ENCODE measurements at places on chromosomes 16 and 17.

DNA sequence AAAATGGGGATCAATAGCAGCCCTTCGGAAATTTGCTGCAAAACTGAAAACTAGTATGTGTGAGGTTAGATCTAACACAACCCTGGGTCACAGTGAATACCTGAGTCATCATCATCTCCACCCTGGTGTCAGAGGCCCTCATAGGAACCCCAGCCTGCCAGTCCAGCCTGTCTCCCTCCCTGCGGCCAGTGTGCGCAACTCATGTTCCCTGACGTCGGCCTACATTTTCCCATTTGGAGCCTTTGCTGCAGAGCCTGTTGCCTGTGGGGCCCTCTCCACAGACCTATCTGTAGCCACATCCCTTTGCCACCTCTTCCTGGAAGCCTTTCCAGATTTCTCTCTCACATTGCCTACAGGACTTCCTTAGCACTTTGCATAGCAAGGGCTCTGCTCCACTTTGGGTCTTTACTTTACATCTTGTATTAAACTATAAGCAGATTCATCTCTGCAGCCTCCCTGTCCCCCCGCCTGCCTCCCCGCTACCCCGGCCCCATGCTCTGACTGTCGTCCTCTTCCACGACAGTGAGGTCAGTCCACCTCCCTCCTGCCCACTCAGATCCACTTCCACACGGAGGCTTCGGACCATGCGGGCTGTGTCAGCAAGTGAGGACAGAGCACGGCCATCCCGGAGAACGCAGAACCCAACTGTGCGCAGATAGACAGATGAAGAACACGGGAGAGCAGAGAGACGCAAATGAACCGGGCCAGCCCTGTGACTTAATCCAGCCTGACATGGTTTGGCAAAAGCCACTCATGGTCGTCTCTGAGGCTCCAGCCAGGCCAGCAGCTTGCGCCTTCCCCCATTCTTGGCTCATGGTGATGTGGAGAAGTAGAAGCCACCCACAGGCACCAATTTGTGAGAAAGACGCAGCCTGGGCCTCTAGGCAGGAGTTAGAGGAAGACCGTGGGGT lies 31.0 kb downstream of the NGFR start:
- no peak for DNase-seq

- DNase-seq: peak; percentile 81
Observed at GRCh38 chr16:27748868-27749546, 199.1 kb downstream of the KATNIP start.

GRCh38 chr17:68238871-68239253 lies 9.0 kb upstream of the AMZ2 start:
- no peak for DNase-seq

DNA sequence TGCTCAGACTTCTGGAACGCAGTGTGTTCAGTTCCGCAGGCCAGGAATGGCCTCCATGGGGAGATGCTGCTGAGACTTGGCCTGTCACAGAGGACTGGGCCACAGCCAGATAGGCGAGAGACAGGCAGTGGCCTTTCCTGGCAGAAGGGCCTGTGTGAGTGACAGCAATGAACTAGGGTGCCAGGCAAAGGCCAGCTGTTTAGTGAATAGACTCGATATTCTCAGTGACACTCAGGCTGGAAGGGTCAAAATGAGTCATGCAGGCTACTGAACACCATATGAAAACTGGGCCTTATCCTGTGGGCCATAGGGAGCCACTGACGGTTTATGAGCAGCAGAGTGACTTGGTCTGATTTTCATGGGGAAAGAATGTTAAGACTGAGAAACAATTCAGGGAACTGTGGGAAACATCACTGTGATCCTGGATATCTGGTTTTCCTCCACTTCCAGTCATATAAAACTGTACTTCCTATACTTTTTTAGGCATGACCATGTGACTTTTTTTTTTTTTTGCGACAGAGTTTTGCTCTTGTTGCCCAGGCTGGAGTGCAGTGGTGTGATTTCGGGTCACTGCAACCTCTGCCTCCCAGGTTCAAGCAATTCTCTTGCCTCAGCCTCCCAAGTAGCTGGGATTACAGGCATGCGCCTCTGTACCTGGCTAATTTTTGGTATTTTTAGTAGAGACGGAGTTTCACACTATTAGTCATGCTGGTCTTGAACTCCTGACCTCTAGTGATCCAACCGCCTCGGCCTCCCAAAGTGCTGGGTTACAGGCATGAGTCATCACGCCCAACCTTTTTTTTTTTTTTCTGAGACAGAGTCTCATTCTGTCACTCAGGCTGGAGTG lies 5.2 kb upstream of the NUBP1 start:
- peak; percentile 46 for DNase-seq

GRCh38 chr17:51373489-51374152 lies 113.3 kb downstream of the UTP18 start:
- no peak for DNase-seq

DNA sequence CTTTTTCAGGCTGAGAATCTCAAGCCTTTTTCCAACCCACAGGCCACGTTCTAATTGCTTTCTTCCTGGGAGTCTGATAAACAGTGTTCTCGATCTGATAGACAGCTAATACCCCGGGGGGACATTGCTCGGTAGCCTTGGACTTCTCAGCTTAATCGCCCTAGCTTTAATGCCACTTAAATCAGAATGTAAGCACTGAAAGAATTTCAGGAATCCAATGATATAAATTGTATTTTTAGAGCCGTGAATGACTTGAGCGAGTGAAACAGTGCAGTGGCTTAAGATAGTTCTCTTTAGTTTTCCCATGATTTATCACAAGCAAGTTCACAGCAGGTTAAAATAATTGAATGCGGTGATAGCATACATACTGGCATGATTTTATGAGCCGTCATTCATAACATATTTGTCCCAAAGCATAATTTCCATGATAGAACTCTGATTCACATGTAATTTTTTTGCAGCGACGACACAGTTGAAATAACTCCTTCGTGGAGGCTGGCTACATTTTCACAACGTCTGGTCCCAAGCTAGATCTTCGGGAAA lies 116.1 kb upstream of the MYOCD start:
- DNase-seq: no peak

- DNase-seq: no peak
Observed at GRCh38 chr17:540631-541030, 174.0 kb downstream of the VPS53 start.

- DNase-seq: peak; percentile 41
Observed at GRCh38 chr16:56889206-56889605, 24.2 kb downstream of the SLC12A3 start.

- no peak for DNase-seq
Observed at GRCh38 chr16:22942811-22943210, 128.8 kb downstream of the HS3ST2 start.

DNA sequence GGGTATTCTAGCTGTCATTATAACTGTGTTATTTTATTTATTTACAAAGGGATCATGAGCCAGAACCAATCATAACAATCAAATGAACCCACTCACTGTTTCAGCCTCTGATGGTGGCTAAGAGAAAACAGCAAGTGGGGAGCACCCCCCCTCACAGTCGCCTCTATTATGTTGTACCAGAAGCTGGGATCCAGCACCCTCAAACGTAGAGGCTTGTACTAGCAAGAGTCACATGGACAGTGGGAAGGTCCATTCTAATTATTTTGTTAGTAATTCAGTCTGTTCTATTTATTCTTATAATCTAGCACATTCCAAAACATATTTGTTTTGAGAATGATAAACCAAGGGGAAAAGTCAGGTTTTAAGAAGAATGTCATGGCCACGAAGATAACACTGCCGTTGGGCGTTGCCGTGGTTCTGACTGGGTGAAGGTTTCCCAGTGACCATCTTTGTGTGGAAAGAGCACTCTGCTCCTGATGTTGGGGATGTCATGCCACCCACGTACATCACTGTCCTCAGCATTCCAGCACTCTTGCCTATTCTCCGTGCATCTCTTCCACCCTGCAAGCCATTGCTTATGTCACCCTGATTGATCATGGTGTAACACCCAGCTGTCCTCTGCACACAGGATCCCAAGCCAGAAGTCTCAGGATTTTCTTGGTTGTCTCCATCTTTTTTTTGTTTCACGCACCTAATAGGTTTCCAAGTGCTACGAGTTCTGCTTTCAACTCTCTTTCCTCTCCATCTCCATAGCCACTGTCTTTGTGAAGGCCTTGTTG lies 205.8 kb downstream of the PRKCA start:
- no peak for DNase-seq

GRCh38 chr16:13186813-13187212 lies 285.4 kb downstream of the SHISA9 start:
- DNase-seq: no peak

DNA sequence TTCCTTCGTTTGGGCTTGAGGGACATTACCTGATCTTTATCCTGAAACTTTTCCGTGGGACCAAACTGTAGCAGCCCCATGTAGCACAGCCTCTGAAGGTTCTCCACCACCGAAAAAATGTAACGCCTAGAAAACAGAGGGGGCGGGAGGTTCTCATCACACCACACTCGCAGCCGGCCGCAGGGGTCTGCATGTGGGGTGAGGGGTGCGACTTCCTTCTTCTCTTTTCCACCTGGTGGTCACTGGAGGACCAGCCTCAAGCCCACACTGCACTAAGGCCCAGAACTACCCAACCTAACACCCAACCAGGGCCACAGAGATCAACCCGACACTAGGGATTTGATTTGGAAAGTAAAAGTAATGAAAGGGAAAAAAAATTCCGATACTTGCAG lies 57.1 kb downstream of the GTF3C1 start:
- no peak for DNase-seq

GRCh38 chr17:19946921-19947320 lies 30.7 kb downstream of the AKAP10 start:
- DNase-seq: no peak

DNA sequence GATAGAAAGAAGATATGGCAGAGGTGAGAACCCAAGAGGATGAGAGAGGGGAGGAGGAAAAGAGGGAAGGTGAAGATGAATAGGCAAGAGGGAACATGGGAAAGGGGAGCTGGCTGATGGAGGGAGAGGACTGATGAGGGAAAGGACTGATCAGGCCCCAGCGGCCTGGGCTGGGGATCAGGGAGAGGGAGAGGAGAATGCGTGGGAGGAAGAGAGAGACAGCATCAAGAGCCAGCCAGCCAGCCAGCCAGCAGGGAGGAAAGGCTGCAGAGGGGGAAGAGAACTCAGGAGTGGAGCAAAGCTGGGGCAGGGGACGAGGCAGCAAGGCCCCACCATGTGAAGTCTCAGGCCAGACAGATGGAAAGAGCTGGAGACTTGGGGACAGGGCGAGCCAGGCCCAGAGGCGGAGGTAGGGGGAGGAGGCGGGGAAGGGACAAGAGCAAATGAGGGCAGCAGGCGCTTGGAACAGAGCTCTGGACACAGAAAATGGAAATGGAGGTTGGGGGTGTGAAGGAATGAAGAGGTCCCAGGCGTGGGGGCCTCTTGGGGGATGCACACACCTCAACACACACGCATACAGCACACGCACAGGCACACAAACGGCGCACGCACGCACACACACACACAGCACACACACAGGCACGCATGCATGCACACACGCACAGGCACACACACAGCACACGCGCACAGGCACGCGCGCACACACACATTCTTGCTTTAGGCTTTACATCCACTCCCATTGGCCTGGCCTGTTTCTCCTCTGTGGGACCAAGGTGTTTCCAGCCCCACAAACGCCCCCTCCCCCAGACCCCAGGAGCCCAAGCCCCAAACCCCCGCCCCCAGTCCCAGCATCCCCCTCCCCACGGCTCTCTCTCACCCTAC lies 12.3 kb downstream of the DLG4 start:
- DNase-seq: no peak

DNA sequence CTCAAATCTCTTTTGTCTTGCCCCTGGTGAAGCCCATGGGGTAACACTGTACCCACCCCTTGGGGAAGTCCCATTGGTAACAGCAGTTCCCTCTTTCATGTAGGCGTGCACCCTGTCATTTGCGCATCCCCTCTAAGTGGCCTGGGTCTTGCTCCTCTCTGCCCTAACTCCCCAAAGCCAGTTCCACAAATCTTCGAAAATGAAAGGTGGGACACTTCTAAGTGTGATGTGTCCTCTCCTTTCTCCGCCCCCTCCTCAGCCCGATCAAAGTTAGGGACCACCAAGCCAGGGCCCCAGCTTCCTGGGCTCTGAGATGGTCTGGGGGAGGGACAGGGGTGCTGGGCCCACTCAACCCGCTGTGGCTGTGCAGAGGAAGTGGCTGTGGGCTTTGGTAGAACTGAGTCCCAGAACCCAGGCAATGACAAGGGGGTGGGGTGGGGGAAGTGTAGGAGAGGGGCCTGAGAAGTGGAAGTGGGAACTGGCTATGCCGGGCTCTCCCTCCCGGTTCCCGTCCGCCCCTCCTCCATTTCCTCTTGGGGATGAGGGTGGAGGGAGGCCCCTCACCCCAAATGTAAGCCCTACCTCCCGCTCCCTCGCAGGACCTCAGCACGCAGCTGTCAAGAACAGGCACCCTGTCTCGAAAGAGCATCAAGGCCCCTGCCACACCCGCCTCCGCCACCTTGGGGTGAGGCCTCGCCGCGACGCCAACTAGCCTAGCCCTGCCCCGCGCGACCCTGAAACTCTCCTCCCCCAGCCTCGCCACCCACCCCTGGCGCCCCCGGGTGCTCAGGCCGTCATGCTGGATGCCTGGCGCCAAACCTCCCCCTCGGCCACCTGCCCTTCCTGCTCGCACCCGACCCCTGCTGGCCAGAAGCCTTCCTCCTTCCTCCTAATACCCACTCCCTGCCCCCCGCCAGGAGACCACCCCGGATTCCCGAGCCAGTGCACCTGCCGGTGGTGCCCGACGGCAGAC lies 8.7 kb downstream of the ABI3 start:
- peak; percentile 64 for DNase-seq

- DNase-seq: peak; percentile 87
Observed at GRCh38 chr17:75601057-75601987, 13.7 kb downstream of the MYO15B start.

- DNase-seq: no peak
Observed at GRCh38 chr17:78032166-78032565, 73.7 kb downstream of the TNRC6C start.

DNA sequence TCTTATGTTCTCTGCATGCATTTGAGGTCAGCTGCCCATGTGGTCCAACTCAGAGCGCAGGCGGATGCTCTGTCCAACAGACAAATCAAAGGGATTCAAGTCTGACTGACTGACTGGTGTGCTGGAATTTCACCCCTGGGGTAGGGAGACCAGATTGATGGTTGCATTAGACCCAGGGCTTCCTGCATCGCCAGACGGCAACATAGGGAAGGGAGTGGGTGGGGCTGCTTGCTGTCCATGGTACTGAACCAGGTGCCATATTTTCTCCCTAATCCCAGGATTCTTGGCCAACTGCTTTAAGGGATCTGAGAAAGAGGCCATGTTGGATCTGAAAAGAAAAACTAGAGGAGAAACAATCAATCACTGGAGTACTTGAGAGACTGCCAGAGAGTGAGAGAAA lies 332.0 kb downstream of the XYLT1 start:
- DNase-seq: no peak

DNA sequence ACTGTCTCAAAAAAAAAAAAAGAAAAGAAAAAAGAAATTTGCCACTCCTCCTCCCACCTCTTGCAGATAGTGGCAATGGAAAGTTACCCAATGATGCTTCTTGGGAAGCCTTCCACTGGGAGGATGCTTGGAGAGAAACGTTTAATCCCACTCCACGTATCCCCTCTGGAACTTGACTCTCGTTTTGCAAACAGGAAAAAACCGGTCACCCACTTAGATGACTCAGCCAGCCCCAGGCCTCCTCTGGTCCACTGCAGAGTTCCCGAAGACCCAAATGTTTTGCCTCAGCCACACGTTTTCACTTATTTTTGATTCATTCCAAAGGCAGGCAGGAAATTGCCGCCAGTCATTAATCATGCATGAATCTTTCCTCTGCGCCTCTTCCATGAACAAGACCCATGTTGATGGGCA lies 9.3 kb upstream of the TNFRSF17 start:
- no peak for DNase-seq

Measured in left colon (tissue), 2 donors.